Erythroblast (primary cell): ENCODE measurements at places on chromosomes 11 and 22.

DNA sequence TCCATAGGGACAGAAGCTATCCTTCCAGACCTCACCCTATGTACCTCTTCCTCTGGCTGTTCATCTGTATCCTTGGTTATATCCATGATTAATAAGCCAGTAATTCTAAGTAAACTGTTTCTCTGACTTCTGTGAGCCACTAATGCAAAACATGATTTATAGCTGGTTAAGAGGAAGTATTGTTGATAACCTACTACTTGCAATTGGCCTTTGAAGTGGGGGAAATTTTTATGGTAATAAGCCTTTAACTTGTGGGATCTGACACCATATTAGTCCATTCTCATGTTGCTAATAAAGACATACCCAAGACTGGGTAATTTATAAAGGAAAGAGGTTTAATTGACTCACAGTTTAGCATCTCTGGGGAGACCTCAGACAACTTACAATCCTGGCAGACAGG, 21.9 kb downstream of the CASP12 start:
- DNase-seq = no peak

DNA sequence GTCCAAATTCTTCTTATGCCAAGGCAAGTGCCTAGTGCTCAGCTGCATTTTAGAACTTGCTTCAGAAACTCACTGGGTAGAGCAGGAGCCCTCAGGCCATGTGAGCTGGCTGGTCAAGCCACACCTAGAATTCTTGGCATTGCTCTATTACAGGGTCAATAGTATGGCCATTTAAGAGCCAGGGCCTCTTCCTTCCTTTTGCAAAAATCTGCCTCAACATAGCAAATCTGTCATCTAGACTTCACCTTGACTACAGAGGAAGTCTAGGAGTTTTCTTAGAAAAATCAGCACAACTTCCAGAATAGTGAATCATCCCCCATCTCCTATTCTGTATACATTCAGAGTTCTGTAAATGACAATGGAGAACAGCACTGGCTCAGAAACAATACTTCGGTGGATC, 112.0 kb upstream of the TTC12 start:
- DNase-seq = no peak

- DNase-seq = no peak
Measured at GRCh38 chr11:118618991-118619375, 11.6 kb downstream of the PHLDB1 start.

DNA sequence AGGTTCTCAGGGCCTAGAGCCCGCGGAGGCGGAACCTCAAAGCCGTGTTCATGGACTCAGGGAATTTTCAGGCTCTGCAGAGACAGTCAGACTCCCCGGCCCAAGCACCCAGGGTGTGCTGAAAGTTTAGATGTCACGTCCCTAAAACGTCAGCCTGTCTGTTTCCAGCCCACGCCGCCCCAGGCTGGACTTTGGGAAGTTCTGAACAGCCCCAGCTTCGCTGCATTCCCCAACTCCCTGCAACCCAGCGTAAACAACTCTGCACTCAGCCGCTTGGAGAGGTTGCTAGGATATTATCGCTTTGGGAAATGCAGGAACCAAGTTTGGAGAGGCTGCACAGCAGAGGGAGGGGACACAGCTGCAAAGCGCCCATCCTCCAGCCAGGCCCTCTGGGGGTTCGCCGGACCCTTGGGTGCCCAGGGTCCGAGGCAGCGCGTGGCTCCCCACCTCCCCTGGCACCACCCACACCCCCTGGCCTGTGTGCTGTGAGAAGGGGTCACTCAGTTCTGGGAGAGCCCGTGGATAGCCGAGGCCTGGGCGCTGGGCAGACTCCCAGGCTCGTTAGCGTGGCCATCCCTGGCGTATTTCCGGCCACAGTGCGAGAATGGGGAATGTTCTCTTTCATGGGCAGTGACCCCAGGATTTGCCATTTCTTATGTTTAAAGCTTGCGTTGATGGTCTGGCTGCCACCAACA, 120.5 kb upstream of the FGF3 start:
- no peak for DNase-seq

- DNase-seq = no peak
Measured at GRCh38 chr22:17924735-17925364, 99.5 kb downstream of the MICAL3 start.
